Fibroblast of upper back skin (primary cell): ENCODE measurements at places on chromosomes 5 and 9.

DNA sequence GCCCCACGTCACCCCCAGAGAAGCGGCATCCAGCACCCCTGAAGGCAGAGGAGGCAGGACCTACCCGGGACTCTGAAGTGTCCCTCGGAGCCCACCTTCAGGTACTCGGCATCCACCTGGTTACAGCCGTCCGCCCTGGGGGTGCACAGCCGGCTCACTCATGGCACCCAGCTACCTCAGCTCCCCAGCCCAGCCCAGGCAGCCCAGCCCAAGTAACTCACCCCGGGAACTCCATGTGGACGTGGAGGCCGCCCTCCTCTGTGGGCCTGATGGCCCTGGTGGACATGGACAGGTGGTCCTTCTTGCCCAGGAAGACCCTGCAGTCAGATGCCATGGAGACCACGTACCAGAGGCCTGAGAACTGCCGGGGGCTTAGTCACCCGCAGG is 676 bp downstream of the LCN15 start:
- no peak for DNase-seq

DNA sequence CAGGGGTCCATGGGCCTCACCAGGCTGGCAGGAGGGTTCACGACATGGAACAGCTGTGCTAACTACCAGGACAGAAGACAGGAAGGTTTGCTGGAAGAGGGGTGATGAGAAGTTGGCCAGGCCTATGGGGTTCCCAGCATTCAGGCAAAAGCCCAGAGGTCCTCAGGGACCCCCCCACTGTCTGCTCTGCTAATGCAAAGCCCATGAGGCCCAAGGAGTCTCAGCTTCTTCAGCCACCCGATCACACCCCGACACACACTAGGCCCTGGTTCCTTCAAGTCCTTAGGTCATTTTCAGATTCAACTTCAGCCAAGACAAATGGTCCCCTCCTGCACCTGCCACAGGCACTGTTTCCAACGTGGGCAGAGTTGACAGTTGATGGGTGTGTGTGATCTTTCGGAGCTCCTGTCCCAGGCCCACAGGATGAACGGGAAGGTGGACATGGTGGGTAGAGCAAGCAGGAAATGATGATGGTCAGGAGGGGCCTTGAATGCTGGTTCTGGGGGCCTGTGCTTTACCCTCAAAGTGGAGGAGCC is 20.4 kb downstream of the ADAMTS2 start:
- DNase-seq: no peak

- no peak for DNase-seq
Measured at GRCh38 chr5:111537141-111538024, 25.0 kb upstream of the STARD4 start.

DNA sequence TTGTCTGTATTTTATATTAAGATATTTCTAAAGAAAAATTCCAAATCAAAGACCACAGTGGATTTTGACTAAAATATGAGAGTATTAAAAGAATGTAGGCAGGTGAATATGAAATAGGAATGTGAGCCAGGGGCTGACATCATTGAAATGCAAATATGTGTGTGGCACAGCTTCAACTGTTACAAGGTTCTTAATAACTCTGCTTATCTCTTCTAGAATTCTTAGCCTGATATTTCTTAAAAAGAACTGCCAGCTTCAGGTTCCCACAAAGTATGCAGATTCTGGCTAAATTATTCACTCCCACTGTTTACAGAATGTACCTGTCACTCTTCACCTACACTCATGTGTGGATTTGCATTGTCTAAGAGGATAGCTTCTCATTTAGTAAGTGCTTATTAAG is 274.4 kb downstream of the DIRAS2 start:
- no peak for DNase-seq

DNA sequence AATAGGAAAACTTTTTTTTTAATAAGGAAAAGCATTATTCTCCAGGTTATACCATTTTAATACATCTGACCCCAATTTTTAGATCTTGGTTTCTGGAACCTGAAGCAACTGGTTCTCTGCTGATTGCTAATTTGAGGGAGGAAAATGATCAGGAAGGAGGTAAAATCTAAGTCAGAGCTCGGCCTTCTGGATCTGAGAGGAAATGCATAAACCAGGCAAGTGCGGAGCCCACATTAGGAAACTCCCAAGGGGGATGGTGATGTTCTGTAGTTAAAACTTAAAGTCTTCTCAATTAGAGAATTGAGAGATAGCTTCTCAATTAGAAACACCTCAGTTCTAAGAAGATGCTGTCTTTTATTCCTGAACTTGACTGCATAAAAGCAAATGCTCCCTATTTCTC is 113.5 kb downstream of the TSSK1B start:
- DNase-seq: no peak

DNA sequence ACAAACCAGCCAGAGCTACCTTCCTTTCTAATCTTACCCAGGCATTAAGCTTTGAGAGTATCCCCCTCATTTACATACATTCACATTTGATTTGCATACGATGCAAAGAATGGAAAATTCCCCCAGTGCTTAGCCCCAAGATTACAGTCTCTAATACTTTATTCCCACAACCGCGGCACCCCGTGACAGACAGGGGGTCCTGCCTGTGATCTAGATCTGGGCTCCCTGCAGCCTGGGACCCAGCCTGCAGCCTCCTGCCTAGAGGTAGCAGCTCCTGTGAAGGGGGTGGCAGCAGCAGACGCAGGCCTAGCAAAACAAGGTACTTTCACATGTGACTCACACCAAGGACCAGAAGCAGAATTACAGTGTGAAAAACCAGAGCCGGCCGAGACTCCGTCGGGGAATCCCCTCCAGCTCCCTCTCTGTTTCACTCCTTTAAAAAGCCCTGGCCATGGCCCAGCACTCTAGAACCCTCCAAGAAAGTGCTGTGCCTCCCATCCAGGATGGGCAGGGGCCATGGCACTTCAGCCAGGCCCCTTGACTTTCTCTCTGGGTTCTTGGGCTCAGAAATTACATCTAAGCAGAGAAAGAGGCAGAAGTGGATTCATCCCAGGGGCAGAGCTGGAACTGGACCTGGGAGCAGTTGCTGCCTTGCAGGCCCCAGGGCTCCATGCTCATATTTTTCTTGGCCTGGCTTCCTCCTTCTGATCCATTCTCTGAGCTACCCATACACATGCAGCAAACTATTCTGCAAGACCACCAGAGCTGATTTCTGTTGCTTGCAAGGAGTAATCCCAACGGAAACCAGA is 14.0 kb upstream of the TCF7 start:
- peak; percentile 53 for DNase-seq

DNA sequence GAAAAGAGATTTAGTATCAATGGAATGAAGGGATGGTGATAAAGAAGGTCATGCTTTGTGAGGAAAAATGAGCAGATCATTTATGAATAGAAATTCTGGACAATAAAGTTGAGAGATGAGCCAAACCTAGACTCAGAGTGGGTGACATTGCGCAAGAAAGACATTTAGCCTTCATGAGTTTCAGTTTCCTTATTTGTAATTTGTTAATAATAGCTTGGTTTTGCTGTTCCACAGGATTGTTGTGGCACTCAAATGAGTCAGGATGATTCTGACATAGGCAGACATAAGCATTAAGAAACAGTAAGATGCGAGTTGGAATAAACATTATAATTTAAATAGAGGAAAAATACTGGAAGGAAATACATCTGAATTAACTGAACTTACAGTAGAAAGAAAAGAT is 34.8 kb downstream of the ITGA2 start:
- DNase-seq: peak; percentile 76

DNA sequence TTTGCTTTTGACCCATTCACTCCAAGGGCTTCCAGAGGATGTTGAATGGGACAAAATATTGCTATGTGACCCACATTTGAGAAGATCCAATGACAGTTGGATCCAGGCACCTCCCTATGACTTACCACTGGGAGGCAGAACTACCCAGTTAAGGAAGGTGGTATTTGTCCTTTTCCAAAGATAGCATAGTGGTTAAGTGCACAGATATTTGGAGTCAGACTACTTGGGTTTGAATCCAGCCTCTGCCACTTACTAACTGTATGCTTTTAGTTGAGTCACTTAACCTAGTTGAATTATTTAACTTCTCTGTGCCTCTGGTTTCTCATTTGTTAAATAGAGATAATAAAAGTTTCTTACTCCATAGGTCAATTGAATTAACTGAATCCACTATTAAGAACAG is 74.5 kb upstream of the PALM2AKAP2 start:
- DNase-seq: peak; percentile 57

DNA sequence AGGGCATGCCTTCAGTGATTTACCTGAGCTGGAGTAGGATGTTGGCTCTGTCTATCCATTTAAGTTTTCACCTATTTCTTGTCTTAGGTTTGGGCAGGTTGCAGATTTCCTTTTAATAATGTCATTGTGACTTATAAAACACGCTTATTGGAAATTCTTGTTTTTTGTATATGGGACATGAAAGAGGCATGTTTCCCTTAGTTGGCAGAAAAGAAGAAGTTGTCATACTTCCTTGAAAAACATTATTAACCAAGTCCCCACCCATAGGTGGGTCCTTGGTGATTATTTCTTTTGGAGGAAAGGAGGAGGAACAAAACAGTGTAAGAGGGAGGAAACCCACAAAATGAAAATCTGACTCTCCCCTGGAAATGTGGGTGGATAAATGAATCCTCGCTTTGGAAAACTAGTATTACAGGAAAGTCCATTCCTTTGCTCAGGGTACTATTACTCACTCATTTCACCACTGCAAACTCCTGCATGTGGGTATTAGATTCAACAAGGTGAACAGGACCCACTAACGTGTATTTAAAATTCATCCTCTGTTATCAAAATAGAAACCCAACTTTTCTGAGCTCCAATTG is 9.3 kb downstream of the CER1 start:
- no peak for DNase-seq

GRCh38 chr9:121399883-121400607 is 30.0 kb upstream of the STOM start:
- peak; percentile 82 for DNase-seq

DNA sequence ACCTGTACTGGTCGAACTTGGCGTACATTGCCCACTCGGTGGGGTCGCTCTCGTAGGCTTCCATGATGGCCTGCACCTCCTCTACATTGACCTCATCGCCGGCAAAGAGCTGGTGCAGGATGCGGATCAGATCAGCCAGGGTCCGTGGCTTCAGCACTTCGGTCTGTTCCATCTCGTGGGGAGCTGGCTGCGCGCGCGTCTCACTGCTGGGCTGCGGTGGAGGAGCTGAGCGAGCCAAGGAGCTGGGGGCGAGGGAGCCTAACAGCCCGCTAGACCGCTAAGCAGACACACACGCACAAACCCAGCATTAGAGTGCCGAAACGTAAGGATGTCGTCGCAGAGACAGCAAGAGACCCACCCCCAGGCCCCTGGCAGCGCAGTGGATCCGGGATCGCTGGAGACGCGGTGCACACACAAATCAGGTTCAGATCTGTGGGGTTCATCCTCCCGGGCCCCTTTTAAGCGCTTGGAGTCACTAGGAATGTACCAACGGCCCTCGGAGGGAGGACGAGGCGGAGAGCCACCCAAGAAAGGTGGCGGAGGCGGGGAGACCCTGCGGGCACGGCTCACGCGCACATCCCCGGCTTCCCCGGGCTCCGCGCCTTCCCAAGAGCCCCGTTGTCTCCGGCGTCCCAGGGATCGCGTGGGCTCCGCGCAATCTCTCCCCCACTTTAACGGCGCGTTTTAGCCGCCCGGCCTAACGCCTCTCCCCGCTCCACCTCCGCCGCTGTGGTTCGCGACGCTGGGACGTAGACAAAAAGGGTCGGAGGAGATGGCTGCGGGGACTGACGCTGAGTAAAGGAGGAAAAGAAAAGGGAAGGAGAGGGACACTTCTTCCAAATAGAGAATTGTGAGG is at the start of gene CDO1:
CDO1 (minus strand) TSS at position 434 of the 856 bp plus-strand sequence; CDS start at position 172, 262 bp downstream.
- peak; percentile 54 for DNase-seq

DNA sequence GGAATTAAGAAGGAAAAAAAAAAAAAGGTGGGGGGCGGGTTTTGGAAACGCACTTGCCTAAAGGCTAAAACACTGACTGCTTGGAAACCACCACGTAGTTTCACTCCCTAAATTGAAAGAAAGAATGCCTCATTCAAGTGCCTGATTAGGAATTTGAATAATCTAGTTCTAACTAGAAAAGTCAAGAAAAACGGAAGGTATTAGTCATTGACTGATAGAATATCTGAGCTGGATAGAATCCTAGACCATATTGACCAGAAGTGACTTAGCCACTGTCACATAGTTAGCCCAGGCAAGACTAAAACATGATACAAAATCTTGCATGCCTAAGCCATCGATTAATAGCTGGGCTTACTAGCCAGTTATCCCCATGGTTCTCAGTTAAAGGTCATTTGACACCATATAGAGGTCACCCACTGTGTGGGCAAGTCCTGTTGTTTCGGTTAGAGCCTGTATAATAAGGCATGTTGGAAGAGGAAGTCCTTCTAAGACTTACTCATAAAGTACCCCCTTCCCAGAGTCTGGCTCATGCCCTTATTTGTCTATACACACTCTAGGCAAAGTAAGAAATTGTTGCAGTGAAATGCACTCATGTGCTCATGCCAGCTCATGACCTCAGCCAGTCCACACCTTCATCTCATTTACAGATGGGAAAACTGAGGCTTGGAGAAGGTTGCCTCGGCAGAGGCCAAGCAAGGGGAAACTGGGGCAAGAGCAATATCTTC is 40.2 kb downstream of the SH3RF2 start:
- peak; percentile 42 for DNase-seq

DNA sequence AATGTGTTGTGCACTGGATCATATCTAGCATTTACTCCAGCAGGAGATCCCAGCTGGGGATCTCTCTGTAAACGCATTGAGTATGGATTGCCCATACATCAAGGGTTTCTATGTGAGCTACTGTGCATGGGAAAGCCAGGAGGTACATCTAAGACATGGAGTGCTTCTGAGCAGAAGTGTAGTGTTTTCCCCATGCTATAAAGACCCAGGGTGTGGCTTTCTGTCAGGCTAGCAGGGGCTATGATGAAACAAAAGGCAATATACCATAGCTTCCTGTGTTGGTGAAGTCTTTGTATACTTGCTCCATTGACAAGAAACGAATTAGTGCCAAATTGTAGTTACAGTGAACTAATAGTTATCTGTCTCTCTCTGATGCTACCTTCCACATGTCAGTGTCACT is 329.3 kb upstream of the TLE4 start:
- peak; percentile 30 for DNase-seq

GRCh38 chr9:120913647-120914264 is 12.8 kb downstream of the TRAF1 start:
- DNase-seq: no peak

- peak; percentile 73 for DNase-seq
Measured at GRCh38 chr5:170861917-170862766, at the start of gene RANBP17. RANBP17 (plus strand) TSS chr5:170862018.

GRCh38 chr5:153086486-153086885 is 404.0 kb upstream of the GRIA1 start:
- DNase-seq: no peak
